ENCODE measurements at places on chromosomes 11 and 22. TPM values are rescaled to one million over a fixed set of nuclear protein-coding genes. Genes with fewer than 3 reads are reported as not detected.
A peak's percentile ranks its signal among the peaks of the same experiment; 100 is the strongest.

The MPEG1 gene
- 17.5 TPM for total RNA-seq

The YWHAH gene
- total RNA-seq, result 200 TPM

The CCDC88B gene
- 69.9 TPM for total RNA-seq

The VSIG10L2 gene
- total RNA-seq, result 0.13 TPM

- H3K4me3 ChIP-seq, result no peak overlapping the region
- no peaks in the 10 kb centered on the region for H3K36me3 ChIP-seq
- no peak overlapping the region for H3K27ac ChIP-seq
Observed at GRCh38 chr11:6833356-6833755, 12.1 kb upstream of the OR10A5 start.

DNA sequence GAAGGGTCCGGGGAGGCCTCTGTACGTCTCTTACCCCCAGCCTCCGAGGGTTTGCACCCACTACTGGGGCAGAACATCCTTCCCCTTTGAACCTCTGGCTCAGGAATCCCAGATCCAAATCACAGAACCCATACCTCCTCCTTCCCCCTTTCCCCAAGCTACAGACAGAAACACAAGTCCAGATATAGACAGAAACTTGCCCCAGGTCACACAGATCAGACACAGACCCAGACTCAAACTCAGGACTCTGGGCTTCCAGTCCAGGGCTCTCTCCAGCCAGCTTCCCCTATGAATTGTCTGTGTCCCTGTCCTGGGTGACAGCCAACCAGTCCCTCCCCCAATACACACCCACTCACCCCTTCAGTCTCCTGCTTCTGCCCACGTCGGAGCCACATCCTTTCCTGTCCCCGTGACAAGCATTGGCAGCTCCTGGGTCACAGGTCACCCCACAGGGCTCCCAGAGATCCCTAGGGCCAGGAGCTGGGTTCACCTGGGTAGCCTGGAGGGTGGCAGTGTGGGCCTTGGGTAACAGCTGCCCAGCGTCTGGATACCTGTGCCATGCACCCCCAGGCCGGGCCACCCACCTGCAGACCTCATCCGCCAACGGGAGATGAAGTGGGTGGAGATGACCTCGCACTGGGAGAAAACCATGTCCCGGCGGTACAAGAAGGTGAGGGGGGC lies 772 bp downstream of the TBC1D10C start:
- H3K4me1 ChIP-seq, result peaks cover 32% of the 10 kb centered on the region
- peak overlapping the region; percentile 51 for H3K4me3 ChIP-seq
- no peaks in the 10 kb centered on the region for H3K27me3 ChIP-seq
- DNase-seq, result peak; percentile 72

GRCh38 chr11:6850526-6850925 lies 5.0 kb downstream of the OR10A5 start:
- H3K36me3 ChIP-seq, result no peaks in the 10 kb centered on the region
- no peak overlapping the region for H3K4me3 ChIP-seq
- H3K27me3 ChIP-seq, result no peaks in the 10 kb centered on the region
- H3K4me1 ChIP-seq, result no peaks in the 10 kb centered on the region
- no peak overlapping the region for H3K27ac ChIP-seq

GRCh38 chr11:78138694-78139421 lies 568 bp downstream of the ALG8 start:
- no peak for DNase-seq
- H3K36me3 ChIP-seq, result no peaks in the 10 kb centered on the region
- H3K4me1 ChIP-seq, result peaks cover 12% of the 10 kb centered on the region
- H3K4me3 ChIP-seq, result peak overlapping the region; percentile 82

DNA sequence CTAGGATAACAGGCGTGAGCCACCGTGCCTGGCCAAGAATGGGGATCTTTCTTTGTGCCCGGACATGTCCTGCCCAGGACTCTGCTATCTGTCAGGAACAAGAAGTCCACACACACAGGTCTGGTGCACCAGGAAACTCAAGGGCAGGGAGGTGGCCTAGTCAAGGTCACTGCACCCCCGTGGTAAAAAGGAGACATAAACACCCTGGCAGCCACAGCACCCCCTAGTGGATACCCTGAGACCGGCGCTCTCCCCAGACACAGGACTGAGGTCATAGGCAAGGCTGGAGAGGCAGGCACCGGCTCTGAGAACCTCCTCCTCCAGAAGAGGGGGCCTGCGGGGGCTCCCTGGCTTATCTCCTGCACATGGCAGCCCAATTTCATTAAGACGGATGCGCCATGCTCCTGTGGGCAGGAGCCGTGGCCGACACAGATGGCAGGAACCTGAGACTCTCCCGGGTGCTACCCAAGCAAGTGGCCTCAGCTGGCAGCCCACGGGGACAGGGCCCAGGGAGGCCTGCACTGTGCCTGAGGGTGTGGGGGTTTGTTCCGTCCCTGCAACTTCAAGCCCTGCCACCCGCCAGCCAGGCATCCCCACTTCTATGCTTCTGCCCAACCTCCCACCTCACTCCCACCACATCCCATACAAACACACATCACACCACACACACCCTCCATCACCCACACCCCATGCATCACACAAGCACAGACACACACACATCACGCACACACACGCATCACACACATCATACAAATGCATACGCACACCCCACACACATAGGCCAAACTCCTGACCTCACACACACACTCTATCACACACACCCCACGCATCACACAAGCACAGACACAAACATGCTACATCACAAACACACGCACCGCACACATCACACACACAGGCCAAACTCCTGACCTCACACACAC lies 19.6 kb downstream of the MACROD1 start:
- H3K27me3 ChIP-seq, result no peaks in the 10 kb centered on the region
- H3K36me3 ChIP-seq, result no peaks in the 10 kb centered on the region
- peaks cover 9% of the 10 kb centered on the region for H3K4me1 ChIP-seq

DNA sequence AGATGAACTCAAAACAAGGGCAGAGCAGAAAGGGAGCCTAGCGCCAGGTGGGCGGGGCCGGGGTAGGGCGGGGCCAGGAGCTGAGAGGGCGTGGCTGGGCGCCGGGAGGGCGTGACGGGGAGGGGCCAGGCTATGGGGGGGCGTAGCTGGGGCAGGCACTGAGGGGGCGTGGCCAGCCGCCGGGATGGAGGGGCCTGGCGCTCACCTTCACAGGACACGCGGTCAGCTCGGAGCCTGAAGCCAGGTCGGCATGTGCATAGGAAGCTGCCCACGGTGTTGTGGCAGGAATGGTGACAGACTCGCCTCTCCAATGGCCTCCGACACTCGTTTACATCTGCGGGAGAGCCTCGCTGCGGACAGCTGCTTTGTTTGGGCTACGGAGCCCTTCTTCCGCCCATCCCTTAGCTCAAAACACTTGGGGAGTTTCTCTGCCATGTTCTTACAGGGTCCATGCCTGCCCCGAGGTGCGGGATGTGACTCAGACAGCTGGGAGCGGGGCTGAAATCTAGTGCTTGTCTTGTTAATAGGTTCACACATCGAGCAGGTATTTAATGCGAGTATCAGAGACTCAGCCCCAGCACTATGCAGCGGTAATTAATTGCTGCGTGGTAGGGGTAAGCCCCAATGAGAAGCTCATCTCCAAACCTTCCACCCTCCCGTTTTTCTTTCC lies 13.4 kb downstream of the VWCE start:
- peaks cover 7% of the 10 kb centered on the region for H3K4me1 ChIP-seq
- peak; percentile 27 for DNase-seq
- no peaks in the 10 kb centered on the region for H3K36me3 ChIP-seq
- no peak overlapping the region for H3K27ac ChIP-seq
- no peaks in the 10 kb centered on the region for H3K27me3 ChIP-seq
- H3K4me3 ChIP-seq, result peak overlapping the region; percentile 14

DNA sequence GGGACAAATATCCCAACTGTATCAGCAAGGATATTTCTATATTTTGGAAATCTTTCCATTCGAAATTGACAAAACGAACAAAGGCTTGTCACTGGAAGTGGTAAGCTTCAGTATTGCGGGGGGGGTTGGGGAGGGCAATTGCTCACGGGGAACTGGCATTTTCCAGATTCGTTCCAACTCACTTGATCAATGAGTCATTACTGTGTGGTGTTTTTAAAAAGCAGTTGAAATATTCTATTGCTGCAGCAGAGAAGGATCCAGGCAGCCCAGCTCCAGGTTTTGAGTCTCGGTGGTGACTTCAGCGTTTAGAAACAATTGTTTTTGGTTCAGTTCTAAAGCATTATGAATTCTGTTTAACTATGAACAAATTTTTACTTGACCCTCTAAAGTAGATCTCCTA lies 33.8 kb upstream of the FBLN1 start:
- H3K27me3 ChIP-seq, result no peaks in the 10 kb centered on the region
- no peak overlapping the region for H3K4me3 ChIP-seq
- DNase-seq, result no peak
- no peak overlapping the region for H3K27ac ChIP-seq
- H3K4me1 ChIP-seq, result no peaks in the 10 kb centered on the region
- H3K36me3 ChIP-seq, result no peaks in the 10 kb centered on the region

- H3K27me3 ChIP-seq, result peaks cover 19% of the 10 kb centered on the region
- H3K27ac ChIP-seq, result no peak overlapping the region
- H3K4me1 ChIP-seq, result peaks cover 19% of the 10 kb centered on the region
- peak; percentile 51 for DNase-seq
- H3K36me3 ChIP-seq, result no peaks in the 10 kb centered on the region
Observed at GRCh38 chr22:32206774-32207758, 2.2 kb upstream of the RFPL2 start.
